ENCODE measurements at places on chromosomes 3 and 15.

DNA sequence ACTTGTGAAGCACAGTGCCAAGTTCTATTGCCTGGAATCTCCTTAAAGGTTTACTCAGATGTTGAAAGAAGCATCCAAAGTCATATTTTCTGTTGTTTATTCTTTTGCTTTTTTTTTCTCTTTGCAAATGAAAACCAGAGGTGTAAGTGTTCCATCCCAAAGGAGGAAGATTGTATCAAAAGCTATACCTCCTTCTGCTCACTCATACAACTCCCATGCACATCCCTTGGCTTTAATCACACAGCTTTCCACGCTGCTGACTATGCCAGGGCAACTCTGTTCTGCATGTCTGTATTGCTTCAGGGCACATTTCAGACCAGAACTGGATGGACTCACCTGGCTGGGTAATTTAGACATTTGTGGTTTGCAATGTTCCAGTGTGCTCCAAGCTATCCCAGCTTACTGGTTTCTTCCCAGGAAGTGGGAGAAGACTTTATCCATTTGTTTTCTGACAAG is 399.6 kb upstream of the TBL1XR1 start:
- no peak for DNase-seq

- no peak for DNase-seq
Measured at GRCh38 chr15:40048211-40048792, 9.3 kb upstream of the SRP14 start.

DNA sequence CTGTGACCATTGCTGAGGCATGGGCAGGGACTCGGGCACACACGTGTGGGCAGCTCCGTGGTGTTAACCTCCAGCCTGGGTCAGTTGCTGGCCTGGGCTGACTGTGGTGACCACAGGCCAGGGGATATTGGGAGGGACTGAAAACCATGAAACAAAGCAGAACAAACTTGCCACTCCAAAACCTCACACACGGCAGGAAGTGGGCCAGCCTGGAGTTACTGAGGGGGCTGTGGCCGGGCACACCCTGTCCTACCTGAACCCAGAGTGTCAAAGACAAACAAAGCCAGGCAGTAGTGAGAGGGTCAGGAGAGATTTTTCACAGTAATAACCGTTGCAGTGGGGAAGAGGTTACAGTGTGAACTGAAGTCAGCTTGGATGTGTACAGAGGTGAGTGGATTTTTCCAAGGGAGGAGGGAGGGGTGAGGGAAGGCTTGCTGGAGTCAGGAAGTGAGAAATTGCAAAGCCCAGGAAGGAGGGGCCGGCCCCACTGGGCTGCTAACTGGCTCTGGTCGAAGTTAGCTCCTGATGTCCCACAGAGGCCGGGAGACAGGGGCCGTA is 40.0 kb upstream of the ATP10A start:
- no peak for DNase-seq

- no peak for DNase-seq
Measured at GRCh38 chr3:127684871-127685707, 12.3 kb downstream of the ABTB1 start.

- DNase-seq: no peak
Measured at GRCh38 chr3:23800731-23801130, 5.0 kb upstream of the UBE2E1 start.

All from DMS 273 treated with DMSO at 0.1 percent for 48 hours (cell line).